Heart left ventricle (tissue), 16 donors: ENCODE measurements at places on chromosomes 5 and 9. TPM values are rescaled to one million over a fixed set of nuclear protein-coding genes. Genes with fewer than 3 reads are reported as not detected.

GRCh38 chr5:18702821-18703220 is 1068.6 kb downstream of the TAF11L14 start:
- no peak for DNase-seq
- H3K4me3 ChIP-seq, result no peak overlapping the region
- H3K27ac ChIP-seq, result no peak overlapping the region
- no peaks in the 10 kb centered on the region for H3K36me3 ChIP-seq
- no peaks in the 10 kb centered on the region for H3K4me1 ChIP-seq
- no peaks in the 10 kb centered on the region for H3K27me3 ChIP-seq

DNA sequence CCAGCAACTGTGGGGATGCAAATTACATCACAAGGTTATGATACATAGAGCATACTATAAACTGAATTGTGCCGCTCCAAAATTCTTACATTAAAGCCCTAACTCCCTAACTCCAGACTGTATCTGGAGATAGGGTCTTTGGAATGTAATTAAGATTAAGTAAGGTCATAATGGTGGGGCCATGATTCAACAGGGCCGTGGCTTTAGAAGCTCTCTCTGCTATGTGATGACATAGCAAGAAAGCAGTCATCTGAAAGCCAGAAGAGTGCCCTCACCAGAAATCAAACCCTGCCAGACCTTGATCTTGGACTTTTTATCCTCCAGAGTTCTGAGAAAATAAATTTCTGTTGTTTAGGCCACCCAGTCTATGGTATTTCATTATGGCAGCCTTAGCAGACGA is 123.9 kb downstream of the FBXL17 start:
- no peaks in the 10 kb centered on the region for H3K27me3 ChIP-seq
- H3K36me3 ChIP-seq, result no peaks in the 10 kb centered on the region
- H3K4me1 ChIP-seq, result peaks cover 14% of the 10 kb centered on the region
- no peak for DNase-seq

DNA sequence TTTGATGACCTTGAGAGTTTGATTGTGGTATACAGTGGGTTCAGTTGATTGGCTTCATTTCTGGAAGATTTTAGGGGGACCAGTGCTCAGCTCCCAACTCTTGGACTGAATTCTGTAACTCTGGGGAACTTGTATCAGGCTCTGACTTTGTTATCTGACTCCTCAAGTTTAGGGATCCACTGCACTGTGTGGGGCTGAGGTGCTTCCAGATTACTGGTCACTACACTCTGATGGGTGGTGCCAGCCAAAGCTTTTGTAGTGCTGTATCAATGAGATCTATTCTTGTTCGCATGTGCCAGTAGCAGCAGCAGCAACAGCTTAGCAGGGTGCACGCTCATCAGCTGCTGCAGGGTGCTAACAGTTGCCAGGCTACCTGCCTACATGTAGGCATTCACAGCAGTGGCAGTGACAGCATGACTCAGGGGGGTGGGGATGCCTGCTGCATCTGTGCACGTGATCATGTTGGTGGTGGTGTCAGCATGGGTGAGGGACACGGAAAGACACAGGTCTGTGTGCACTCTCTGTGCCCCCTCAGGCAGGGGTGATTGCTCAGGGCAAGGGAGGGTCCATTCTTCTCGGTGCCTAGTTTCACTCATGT is 438.8 kb upstream of the SEMA6A start:
- H3K27me3 ChIP-seq, result no peaks in the 10 kb centered on the region
- H3K4me3 ChIP-seq, result no peak overlapping the region
- no peaks in the 10 kb centered on the region for H3K4me1 ChIP-seq
- H3K36me3 ChIP-seq, result no peaks in the 10 kb centered on the region
- no peak for DNase-seq

DNA sequence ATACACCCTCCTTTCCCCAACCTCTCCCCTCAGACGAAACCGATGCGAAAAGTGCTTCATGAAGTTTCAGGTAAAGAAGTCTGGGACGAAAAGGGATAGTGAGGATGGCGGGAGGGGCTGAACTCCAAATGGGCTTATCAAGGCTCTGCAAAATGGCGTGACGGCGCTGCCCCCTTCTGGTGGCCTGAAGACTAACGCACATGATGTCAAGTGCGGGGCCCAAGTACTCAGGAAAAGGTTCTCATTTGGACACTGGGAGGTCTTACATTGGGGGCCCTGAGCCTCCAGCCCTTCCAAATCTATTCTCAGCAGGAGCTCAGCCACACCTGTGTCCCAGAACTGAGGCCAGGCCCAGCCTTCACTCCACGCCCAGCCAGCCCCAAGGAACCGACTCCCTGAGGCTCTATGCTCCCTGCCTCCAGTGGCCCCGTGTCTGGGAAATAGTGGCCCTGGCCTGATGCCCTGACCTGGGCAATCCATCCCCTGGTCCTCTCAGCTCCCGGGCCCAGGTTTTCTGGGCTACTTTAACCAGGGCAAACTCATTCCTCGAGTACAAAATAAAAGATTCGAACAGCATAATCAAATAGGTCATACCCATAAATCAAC is 119.9 kb downstream of the KCNIP1 start:
- H3K36me3 ChIP-seq, result no peaks in the 10 kb centered on the region
- H3K4me3 ChIP-seq, result no peak overlapping the region
- H3K4me1 ChIP-seq, result no peaks in the 10 kb centered on the region
- DNase-seq, result peak; percentile 39
- H3K27ac ChIP-seq, result no peak overlapping the region
- H3K27me3 ChIP-seq, result no peaks in the 10 kb centered on the region

GRCh38 chr9:104682642-104683041 is 11.7 kb upstream of the OR13D1 start:
- H3K36me3 ChIP-seq, result no peaks in the 10 kb centered on the region
- no peak overlapping the region for H3K27ac ChIP-seq
- H3K4me1 ChIP-seq, result no peaks in the 10 kb centered on the region
- no peak for DNase-seq
- no peaks in the 10 kb centered on the region for H3K27me3 ChIP-seq
- H3K4me3 ChIP-seq, result no peak overlapping the region

DNA sequence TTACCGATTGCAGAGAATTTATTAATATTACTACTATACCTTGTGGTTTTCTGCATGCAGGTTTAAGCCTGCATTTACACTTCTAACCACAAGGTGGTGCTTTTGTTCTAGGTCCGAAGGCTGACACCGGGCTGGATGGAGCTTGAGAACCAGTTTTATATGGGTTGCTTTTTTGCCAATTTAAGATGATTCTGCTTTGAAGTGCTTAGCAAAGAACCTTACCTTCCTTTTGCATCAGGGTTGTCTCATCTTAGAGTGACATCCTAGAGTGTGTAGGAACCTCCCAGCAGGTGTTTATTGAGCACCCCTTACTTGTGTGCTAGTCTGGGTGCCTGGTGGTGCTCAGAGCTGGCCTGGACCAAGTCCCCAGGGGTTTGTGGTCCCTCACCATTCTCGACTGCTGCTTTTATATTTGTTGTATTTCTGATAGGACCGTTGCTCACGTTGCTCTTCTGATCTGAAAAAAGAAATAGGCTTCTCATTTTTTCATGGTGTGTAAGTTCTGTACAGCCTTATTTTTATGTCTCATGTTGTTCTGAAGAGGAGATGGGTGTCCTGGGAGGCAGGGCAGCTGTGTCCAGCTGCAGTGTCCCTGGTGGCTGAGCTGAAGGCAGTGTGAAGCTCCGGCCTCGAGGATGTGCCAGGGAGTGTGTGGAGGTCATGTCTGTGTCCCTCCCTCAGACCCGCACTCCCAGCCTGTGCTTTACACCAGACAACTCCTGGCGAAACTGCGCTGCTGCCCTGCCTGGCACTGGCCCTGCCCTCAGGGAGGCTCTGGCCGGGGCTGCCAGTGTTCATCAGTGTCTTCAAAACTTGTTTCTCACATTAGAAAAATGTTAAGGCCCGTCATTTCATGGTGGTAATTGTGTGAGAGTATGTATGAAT is 54.3 kb downstream of the EHMT1 start:
- H3K4me1 ChIP-seq, result peaks cover 36% of the 10 kb centered on the region
- peak overlapping the region; percentile 0 for H3K27ac ChIP-seq
- no peak for DNase-seq
- no peaks in the 10 kb centered on the region for H3K36me3 ChIP-seq
- H3K4me3 ChIP-seq, result no peak overlapping the region
- H3K27me3 ChIP-seq, result no peaks in the 10 kb centered on the region

DNA sequence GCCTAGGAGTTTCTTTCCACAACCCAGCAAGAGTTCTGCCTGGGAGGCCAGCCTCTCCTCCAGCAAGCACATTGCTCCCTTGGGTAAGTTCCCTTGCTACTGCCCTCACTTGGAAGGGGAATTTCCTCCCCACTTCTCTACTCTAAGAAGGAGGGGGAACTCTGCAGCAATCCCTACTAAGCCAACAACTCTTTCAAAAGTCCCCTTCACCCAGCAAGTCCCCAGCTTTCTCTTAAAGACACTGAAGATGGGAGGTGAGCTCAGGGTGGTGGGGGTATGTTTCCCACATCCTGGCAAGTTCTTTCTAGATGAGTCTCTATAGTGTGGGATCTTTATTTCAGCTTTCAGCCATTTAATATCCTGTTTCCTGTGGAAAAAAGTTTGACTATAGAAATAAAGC is 49.0 kb downstream of the PDE8B start:
- no peak overlapping the region for H3K27ac ChIP-seq
- H3K36me3 ChIP-seq, result no peaks in the 10 kb centered on the region
- no peak for DNase-seq
- H3K4me3 ChIP-seq, result no peak overlapping the region
- no peaks in the 10 kb centered on the region for H3K27me3 ChIP-seq
- no peaks in the 10 kb centered on the region for H3K4me1 ChIP-seq

GRCh38 chr9:14989811-14990210 is 79.6 kb upstream of the FREM1 start:
- H3K4me1 ChIP-seq, result peaks cover 22% of the 10 kb centered on the region
- no peak for DNase-seq
- H3K27ac ChIP-seq, result no peak overlapping the region
- H3K4me3 ChIP-seq, result no peak overlapping the region
- H3K27me3 ChIP-seq, result no peaks in the 10 kb centered on the region

GRCh38 chr5:158739951-158740757 is 359.6 kb downstream of the EBF1 start:
- H3K36me3 ChIP-seq, result no peaks in the 10 kb centered on the region
- H3K27me3 ChIP-seq, result no peaks in the 10 kb centered on the region
- H3K4me1 ChIP-seq, result no peaks in the 10 kb centered on the region
- no peak overlapping the region for H3K27ac ChIP-seq
- no peak overlapping the region for H3K4me3 ChIP-seq

GRCh38 chr5:109964136-109964535 is 274.4 kb downstream of the MAN2A1 start:
- no peaks in the 10 kb centered on the region for H3K4me1 ChIP-seq
- H3K36me3 ChIP-seq, result no peaks in the 10 kb centered on the region

The IFNA13 gene
- not detected for total RNA-seq

The NUDT2 gene
- 15.1 TPM for total RNA-seq

The SLCO4C1 gene
- total RNA-seq, result 0.32 TPM

The OBP2B gene
- total RNA-seq, result not detected

The RABGAP1 gene
- total RNA-seq, result 58.5 TPM

The SSBP2 gene
- total RNA-seq, result 43.0 TPM

The BSPRY gene
- total RNA-seq, result 2.3 TPM

The RNF38 gene
- 27.9 TPM for total RNA-seq
